MCF 10A (cell line): ENCODE measurements at places on chromosomes 7 and 10. TPM values are rescaled to one million over a fixed set of nuclear protein-coding genes. Genes with fewer than 3 reads are reported as not detected.

DNA sequence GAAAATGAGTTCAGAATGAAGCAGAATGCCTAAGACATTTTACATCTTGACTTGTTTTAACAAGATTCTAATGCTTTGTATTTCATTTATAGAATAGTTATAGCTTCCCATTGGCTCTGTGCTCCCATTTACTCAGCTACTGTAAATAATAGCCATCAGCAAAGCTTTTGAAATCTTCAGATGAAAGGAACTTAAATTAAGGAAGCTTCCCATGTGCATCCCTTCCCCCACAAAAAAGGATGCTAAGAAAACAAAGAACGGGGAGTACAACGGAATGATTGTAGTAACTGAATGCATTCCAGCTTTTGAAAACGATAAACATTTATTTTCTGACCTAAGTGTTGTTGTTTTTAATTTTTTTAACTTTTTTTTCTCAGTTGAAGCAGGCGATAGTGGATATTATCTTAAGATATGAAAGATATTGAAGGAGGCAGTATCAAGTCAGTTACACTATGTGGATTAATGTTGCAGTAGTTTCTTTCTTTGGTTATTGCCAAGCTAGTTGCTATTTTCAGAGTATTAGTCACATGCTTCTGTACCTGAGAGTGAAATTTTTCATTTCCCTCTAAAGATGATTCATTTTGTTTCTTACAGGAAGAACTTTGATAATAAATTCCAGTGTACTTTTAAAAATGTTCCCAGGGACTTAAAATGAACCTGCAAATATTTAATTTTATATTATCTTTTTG is 129.2 kb downstream of the KCND2 start:
- peak; percentile 10 for DNase-seq

DNA sequence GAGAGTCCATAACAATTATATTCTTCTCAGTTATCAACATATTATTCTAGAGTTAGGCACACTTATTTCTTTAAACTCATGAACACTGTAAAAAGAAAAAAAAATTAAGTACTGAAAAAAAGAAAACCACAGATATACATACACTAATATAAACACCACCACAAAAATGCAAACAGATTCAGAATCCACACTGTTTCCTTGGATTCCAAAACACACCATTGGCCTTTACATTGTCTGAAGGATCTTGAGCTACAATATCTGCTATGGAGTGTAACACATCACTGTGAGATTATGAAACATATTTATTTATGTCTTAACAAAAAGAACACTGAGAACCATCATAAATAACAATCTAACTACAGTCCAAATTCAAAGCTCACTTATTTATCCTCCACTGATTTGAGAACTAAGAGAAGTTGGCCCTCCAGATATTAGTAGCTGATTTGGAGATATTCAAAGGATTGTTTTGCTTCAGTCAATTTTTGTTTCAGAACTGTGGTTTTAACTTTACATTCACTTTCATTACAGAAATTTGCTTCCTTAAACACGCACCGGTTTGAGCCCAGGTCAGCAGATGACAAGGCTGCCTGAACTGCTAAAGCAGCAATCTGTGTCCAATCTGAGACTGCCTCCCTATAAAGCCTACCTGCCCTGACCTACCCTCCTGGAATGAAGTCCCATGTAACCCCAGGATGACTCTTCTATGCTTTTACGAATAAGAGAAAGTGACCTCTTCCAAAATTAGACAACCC is 47.0 kb upstream of the CDK1 start:
- DNase-seq, result peak; percentile 32

GRCh38 chr7:72326365-72326764 is 85.8 kb downstream of the CALN1 start:
- DNase-seq, result no peak

DNA sequence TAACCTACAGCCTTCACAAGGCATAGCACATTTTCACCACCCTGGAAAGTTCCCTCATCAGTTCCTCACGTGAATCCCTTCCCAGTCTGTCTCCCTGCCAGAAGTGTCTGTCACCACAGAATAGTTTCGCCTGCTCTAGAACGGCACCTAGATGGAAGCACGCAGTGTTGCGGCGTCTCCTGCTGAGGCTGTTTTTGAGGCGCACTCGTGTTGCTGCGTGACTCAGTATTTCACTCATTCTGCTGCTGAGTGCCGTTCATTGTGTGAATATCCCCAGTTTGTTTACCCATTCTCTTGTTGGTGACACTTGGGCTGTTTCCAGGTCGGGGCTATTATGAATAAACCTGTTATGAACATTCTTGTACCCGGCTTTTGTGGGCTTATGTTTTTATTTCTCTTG is 12.8 kb downstream of the NOS3 start:
- DNase-seq, result no peak

- DNase-seq, result no peak
Measured at GRCh38 chr10:113982769-113983168, 60.9 kb upstream of the ADRB1 start.

GRCh38 chr7:44155191-44156185 is 14.4 kb upstream of the MYL7 start:
- DNase-seq, result no peak

DNA sequence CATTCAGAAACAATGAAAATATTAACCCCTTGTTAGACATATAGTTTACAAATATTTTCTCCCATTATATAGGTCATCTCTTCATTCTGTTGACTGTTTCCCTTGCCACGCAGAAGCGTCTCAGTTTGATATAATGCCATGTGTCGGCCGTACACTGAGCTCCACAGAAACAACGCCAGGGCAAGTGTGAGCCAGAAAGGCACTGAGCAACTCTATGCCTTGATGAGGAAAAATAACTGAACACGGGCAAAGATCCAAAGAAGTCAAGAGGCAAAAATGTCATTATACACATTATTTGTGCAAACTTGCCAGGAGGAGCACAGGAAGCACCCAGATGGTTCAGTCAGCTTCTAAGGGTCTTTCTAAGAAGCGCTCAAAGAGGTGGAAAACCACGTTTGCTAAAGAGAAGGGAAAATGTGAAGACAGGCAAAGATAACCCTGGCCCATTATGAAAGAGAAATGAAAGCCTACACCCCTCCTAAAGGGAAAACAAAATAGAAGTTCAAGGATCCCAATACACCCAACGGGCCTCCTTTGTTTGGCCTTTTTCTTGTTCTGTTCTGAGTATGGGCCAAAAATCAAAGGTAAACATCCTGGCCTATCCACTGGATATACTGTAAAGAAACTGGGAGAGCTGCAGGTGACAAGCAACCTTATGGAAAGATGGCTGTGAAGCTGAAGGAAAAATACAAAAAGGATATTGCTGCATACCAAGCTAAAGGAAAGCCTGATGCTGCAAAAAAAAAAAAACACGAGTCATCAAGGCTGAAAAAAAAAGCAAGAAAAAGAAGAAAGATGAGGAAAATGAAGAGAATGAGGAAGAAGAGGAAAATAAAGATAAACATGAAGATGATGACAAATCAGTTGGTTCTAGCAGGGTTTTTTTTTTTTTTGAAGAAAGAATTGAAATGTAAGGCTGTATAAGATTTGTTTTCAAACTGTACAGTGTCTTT is 15.5 kb downstream of the ARHGAP12 start:
- peak; percentile 24 for DNase-seq

- DNase-seq, result peak; percentile 26
Measured at GRCh38 chr7:5780801-5781496, 514 bp downstream of the RNF216 start.

DNA sequence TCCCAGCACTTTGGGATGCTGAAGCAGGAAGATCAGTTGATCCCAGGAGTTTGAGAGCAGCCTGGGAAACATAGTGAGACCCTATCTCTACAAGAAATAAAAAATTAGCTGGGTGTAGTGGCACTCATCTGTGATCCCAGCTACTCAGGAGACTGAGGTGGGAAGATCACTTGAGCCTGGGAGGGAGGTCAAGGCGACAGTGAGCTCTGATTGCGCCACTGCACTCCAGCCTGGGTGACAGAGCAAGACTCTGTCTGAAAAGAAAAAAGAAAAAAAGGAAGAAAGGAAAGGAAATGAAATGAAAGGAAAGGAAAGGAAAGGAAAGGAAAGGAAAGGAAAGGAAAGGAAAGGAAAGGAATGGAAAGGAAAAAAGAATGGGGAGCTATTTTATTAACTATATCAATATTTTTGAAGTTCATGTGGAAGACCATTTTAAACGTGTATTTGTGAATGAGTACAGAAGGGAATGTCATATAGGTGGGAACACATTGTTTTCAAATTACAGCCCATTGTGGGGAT is 7.1 kb upstream of the IFIT2 start:
- no peak for DNase-seq

DNA sequence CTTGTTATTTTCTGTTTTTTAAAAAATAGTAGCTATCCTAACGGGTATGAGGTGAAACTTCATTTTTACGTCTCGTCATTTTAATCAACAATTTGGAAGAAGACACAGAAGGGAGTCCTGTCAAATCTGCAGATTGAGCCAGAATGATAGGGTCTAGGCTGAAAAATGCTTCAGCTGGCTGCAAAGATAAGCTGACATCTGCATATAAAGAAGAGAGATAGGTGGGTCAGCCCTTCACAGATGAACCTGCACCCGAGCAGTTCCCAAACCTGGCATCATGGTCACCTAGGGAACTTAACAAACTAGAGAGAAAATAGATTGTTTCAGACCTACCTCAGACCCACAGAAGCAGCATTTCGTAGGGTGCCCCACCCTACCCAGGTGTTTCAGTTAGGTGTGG is 35.2 kb upstream of the BMPR1A start:
- no peak for DNase-seq

- DNase-seq, result no peak
Measured at GRCh38 chr7:116331020-116331419, 120.7 kb downstream of the TES start.

ASB15 gene
- not detected in 2 replicates for total RNA-seq

SGCE gene
- 39.4 and 48.9 TPM in 2 replicates for total RNA-seq

GFRA1 gene
- not detected in 2 replicates for total RNA-seq

NEUROD6 gene
- not detected in 2 replicates for total RNA-seq

LIPK gene
- not detected in 2 replicates for total RNA-seq

AGAP9 gene
- total RNA-seq, result 15.6 and 16.3 TPM in 2 replicates

BTAF1 gene
- 35.5 and 37.0 TPM in 2 replicates for total RNA-seq
